ENCODE measurements at places on chromosomes 2 and 18. TPM values are rescaled to one million over a fixed set of nuclear protein-coding genes. Genes with fewer than 3 reads are reported as not detected.
A peak's percentile ranks its signal among the peaks of the same experiment; 100 is the strongest.

SESTD1 gene
- polyA plus RNA-seq, result 4.0 TPM

DNA sequence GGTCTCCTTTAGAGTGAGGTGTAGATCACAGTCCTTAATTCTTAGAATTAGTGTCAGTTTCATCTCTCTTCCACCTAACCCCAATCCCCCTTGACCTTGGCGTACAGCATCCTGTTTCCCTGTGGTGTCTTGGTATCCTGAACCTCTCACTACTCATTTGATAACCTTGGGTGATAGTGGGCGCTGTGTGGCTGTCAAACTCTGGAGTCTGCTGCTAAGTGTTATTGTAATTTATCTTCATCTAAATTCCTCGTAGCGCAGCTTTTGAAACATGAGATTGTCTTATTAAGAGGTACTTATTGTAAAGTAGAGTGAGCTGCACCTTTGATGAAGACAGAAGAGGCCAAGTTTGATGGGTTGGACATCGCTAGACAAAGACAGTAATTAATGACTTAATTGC lies 222.6 kb upstream of the SPRED2 start:
- no peak overlapping the region for H3K27ac ChIP-seq
- H3K36me3 ChIP-seq, result no peaks in the 10 kb centered on the region
- H3K4me1 ChIP-seq, result peaks cover 4% of the 10 kb centered on the region
- no peak for DNase-seq
- H3K27me3 ChIP-seq, result no peaks in the 10 kb centered on the region

ANKRD30BL gene
- 0.11 TPM for polyA plus RNA-seq

- no peak for DNase-seq
- no peak overlapping the region for H3K27ac ChIP-seq
- H3K4me1 ChIP-seq, result no peaks in the 10 kb centered on the region
Observed at GRCh38 chr2:225889452-225889851, 489.9 kb downstream of the NYAP2 start.

- no peak for DNase-seq
- no peak overlapping the region for H3K27ac ChIP-seq
- no peaks in the 10 kb centered on the region for H3K36me3 ChIP-seq
Observed at GRCh38 chr18:53503914-53504441, 720.5 kb downstream of the MBD2 start.

DPP10 gene
- 1.1 TPM for polyA plus RNA-seq

- DNase-seq, result no peak
- no peaks in the 10 kb centered on the region for H3K27me3 ChIP-seq
- no peak overlapping the region for H3K4me3 ChIP-seq
Observed at GRCh38 chr2:171655586-171655985, 31.7 kb upstream of the DYNC1I2 start.

GRCh38 chr18:25275412-25276001 lies 76.5 kb downstream of the ZNF521 start:
- DNase-seq, result no peak
- no peaks in the 10 kb centered on the region for H3K4me1 ChIP-seq
- H3K36me3 ChIP-seq, result no peaks in the 10 kb centered on the region
- H3K27me3 ChIP-seq, result no peaks in the 10 kb centered on the region

DNA sequence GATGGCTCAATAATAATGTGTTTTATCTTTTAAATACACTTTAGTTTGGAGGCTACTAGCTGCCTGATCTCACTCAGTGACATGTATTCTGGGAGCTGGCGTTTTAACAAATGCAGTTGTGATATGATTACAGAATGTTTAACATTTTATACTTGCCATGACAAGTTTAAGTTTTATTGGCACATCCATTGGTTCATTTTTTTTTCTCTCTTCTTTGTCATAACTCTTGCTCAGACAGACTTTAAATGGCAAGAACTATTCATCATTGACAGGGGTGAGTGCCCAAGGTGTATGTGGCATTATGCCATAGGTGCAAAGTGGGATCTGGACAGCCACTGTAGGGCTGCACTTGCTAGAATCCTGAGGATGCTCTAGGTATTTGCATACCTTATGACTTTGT lies 72.1 kb upstream of the MYL1 start:
- H3K4me3 ChIP-seq, result no peak overlapping the region
- no peaks in the 10 kb centered on the region for H3K36me3 ChIP-seq
- H3K27me3 ChIP-seq, result no peaks in the 10 kb centered on the region
- no peaks in the 10 kb centered on the region for H3K4me1 ChIP-seq
- H3K27ac ChIP-seq, result no peak overlapping the region
- DNase-seq, result no peak

GRCh38 chr18:10928011-10928771 lies 221.2 kb downstream of the PIEZO2 start:
- H3K27ac ChIP-seq, result peak overlapping the region; percentile 38
- H3K4me1 ChIP-seq, result no peaks in the 10 kb centered on the region
- no peak overlapping the region for H3K4me3 ChIP-seq
- no peak for DNase-seq
- no peaks in the 10 kb centered on the region for H3K27me3 ChIP-seq
- H3K36me3 ChIP-seq, result no peaks in the 10 kb centered on the region

CAPG gene
- polyA plus RNA-seq, result 37.6 TPM

DNA sequence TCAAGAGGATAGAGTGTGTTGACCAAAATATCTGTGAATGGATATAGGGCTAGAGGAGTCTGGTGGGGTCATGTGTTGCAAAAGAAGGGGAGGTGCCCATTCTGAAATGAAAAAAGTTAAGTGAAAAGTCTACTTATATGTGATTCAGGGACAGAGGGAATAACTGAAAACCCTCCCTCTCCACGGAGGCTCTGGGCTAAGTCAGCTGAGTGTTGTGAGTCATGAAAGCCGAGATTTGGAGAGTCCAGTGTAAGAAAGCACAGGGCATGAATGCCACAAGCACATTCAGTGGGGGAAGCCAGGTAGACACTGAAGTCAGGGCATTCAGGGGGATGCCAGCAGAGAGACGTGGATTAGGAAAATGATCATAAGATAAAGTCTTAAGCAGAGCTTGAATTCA lies 871.9 kb downstream of the TSN start:
- no peaks in the 10 kb centered on the region for H3K27me3 ChIP-seq
- no peak overlapping the region for H3K4me3 ChIP-seq
- DNase-seq, result no peak
- H3K36me3 ChIP-seq, result no peaks in the 10 kb centered on the region

GRCh38 chr2:44582363-44583008 lies 220.7 kb downstream of the CAMKMT start:
- no peaks in the 10 kb centered on the region for H3K36me3 ChIP-seq
- DNase-seq, result no peak
- H3K27me3 ChIP-seq, result no peaks in the 10 kb centered on the region
- H3K4me1 ChIP-seq, result no peaks in the 10 kb centered on the region
- no peak overlapping the region for H3K27ac ChIP-seq
- no peak overlapping the region for H3K4me3 ChIP-seq

DUSP2 gene
- polyA plus RNA-seq, result 1.8 TPM

DNA sequence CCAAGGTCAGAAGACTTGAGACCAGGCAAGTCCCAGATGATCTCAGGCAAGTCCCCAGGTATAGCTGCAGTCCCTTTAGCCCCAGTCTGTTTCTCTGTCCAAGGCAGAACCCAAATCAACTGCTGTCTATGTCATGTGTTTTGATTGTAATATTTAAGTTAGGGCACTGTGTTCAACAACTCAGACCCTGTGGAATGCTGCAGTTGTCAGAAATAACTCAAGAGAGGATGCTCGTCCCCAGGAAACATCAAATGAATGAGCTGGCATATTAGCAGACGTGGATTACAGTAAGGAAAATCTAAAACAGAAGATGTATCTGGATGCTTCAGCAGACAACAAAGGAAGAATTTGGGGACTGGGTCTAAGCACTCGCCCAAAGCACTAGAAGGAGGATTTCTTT lies 70.1 kb downstream of the BCL11A start:
- H3K36me3 ChIP-seq, result no peaks in the 10 kb centered on the region
- peaks cover 30% of the 10 kb centered on the region for H3K4me1 ChIP-seq
- no peak for DNase-seq
- H3K4me3 ChIP-seq, result no peak overlapping the region

DNA sequence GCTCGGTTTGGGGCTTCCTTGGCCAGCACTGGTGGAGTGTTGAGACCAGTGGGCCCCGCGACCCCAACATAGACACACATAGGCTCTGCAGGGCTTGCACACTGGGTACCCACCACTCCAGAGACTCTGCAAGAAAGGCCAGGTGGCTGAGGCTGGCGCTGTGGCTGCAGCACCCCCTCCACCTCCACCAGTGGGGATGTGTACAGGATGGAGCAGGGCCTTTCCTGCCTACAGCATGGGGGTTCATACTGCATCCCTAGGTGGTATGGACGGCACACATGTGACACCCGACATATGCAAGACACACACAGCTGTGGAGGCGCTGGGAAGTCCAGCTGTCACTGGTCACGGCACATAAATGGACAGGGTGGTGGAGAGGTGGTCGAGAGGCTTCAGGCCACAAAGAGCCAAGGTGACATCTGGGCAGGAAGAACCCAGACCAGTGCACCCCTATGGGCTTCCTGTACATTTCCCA lies 1.3 kb downstream of the RNPEPL1 start:
- H3K4me1 ChIP-seq, result peaks cover 35% of the 10 kb centered on the region
- peak overlapping the region; percentile 38 for H3K27ac ChIP-seq
- H3K4me3 ChIP-seq, result peak overlapping the region; percentile 91
- peaks cover 3% of the 10 kb centered on the region for H3K36me3 ChIP-seq
- DNase-seq, result no peak

- DNase-seq, result no peak
- H3K4me3 ChIP-seq, result no peak overlapping the region
- no peaks in the 10 kb centered on the region for H3K27me3 ChIP-seq
- no peaks in the 10 kb centered on the region for H3K36me3 ChIP-seq
- H3K27ac ChIP-seq, result no peak overlapping the region
- H3K4me1 ChIP-seq, result no peaks in the 10 kb centered on the region
Observed at GRCh38 chr2:27996156-27996922, 105.8 kb downstream of the BABAM2 start.

DNA sequence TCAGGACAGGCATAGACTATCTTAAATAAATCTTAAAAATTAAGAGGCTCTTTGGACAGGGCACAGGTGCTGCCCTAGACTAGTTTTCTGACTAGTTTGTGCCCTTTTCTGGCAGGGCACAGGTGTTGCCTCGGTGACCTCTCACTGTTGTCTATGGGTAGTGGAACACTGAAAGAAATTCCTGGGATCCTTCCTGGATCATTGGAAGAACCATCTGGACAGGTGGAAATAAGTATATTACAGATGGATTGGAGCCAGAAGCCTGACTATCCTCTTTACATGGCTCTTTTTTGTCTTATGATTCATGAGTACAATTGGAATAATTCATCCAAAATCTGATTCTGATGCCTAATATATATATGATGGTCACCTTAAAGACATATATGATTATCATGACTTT lies 286.6 kb downstream of the RIT2 start:
- DNase-seq, result no peak
- H3K4me3 ChIP-seq, result no peak overlapping the region
- H3K27me3 ChIP-seq, result no peaks in the 10 kb centered on the region
- no peak overlapping the region for H3K27ac ChIP-seq
- no peaks in the 10 kb centered on the region for H3K36me3 ChIP-seq

TXNDC9 gene
- polyA plus RNA-seq, result 12.7 TPM

CXCR1 gene
- 0.08 TPM for polyA plus RNA-seq

DNA sequence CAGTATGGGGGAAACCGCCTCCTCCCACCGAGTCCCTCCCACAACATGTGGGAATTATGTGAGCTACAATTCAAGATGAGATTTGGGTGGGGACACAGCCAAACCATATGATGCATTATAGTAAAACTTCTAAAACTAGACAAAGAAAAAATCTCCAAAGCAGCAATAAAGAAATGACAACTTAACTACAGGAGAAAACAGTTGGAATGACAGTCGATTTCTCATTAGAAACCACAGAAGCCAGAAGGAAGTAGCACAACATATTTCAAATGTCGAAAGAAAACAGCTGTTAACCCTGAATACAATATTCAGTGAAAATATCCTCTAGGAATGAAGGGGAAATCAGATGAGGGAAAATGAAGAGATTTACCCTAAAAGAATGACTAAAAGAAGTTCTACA lies 53.5 kb upstream of the TCF4 start:
- H3K36me3 ChIP-seq, result no peaks in the 10 kb centered on the region
- H3K4me3 ChIP-seq, result no peak overlapping the region
- H3K27ac ChIP-seq, result no peak overlapping the region
- H3K4me1 ChIP-seq, result no peaks in the 10 kb centered on the region
- no peak for DNase-seq
- H3K27me3 ChIP-seq, result no peaks in the 10 kb centered on the region

DNA sequence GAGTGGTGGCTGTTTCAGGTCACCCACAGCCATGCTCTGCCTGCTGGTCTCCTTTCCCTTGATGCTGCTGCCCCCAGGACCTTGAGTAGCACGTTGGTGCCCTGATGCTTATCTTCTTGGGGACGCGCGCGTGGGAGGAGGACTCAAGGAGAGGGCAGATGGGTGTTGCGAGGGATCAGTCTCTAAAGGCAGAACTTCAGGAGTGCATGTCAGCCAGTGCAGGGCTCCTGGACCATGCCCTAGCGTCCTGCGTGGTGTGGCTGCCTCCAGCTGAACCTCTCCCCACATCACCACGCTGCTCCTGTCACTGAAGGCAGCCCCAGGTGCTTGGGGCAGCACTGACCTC lies 62.5 kb upstream of the GLI2 start:
- no peak for DNase-seq
- H3K4me3 ChIP-seq, result no peak overlapping the region
- H3K4me1 ChIP-seq, result no peaks in the 10 kb centered on the region
- H3K27ac ChIP-seq, result no peak overlapping the region
- H3K36me3 ChIP-seq, result no peaks in the 10 kb centered on the region

GRCh38 chr2:155485141-155485842 lies 786.8 kb downstream of the KCNJ3 start:
- no peaks in the 10 kb centered on the region for H3K4me1 ChIP-seq
- H3K4me3 ChIP-seq, result no peak overlapping the region
- no peaks in the 10 kb centered on the region for H3K27me3 ChIP-seq
- H3K36me3 ChIP-seq, result no peaks in the 10 kb centered on the region
- no peak for DNase-seq

TSPYL6 gene
- not detected for polyA plus RNA-seq

GRCh38 chr2:146912536-146912935 lies 932.3 kb upstream of the ACVR2A start:
- H3K4me3 ChIP-seq, result no peak overlapping the region
- no peaks in the 10 kb centered on the region for H3K36me3 ChIP-seq
- no peak for DNase-seq
- H3K27ac ChIP-seq, result no peak overlapping the region
- H3K4me1 ChIP-seq, result no peaks in the 10 kb centered on the region
- H3K27me3 ChIP-seq, result no peaks in the 10 kb centered on the region

HNMT gene
- polyA plus RNA-seq, result 40.0 TPM

LHCGR gene
- polyA plus RNA-seq, result not detected

CFAP221 gene
- polyA plus RNA-seq, result 13.6 TPM

DNA sequence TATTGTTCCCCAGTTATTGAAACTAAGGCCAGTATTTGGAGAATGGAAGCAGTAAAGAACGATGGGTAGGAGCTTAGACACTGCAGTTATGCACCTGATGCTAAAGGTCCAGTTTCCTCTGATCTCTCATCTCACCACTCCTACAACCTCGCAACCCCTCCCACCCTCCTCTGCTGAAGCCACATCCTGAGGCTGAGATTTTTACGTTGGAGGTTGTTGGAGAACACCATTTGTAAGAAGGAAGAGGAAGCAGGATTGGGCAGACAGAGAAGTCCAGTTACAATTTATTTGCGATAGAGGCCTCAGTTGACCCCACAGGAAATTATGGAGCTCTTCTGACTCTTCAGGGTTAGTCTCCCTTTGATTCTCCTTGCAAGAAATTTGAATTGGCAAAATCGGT lies 54.3 kb upstream of the NDUFV2 start:
- H3K36me3 ChIP-seq, result no peaks in the 10 kb centered on the region
- H3K27ac ChIP-seq, result no peak overlapping the region
- no peak overlapping the region for H3K4me3 ChIP-seq
- H3K4me1 ChIP-seq, result no peaks in the 10 kb centered on the region
- H3K27me3 ChIP-seq, result no peaks in the 10 kb centered on the region

RBM44 gene
- 0.47 TPM for polyA plus RNA-seq

- no peaks in the 10 kb centered on the region for H3K27me3 ChIP-seq
- DNase-seq, result no peak
- no peak overlapping the region for H3K4me3 ChIP-seq
- H3K4me1 ChIP-seq, result no peaks in the 10 kb centered on the region
Observed at GRCh38 chr18:23494992-23495391, 8.3 kb upstream of the RMC1 start.

TUBB8B gene
- polyA plus RNA-seq, result 0.80 TPM
